ENCODE measurements at places on chromosomes 6 and 20.

- no peak for DNase-seq
Observed at GRCh38 chr6:73139681-73140383, 85.5 kb downstream of the KHDC1L start.

GRCh38 chr6:12477616-12478015, 187.5 kb downstream of the EDN1 start:
- DNase-seq: no peak

DNA sequence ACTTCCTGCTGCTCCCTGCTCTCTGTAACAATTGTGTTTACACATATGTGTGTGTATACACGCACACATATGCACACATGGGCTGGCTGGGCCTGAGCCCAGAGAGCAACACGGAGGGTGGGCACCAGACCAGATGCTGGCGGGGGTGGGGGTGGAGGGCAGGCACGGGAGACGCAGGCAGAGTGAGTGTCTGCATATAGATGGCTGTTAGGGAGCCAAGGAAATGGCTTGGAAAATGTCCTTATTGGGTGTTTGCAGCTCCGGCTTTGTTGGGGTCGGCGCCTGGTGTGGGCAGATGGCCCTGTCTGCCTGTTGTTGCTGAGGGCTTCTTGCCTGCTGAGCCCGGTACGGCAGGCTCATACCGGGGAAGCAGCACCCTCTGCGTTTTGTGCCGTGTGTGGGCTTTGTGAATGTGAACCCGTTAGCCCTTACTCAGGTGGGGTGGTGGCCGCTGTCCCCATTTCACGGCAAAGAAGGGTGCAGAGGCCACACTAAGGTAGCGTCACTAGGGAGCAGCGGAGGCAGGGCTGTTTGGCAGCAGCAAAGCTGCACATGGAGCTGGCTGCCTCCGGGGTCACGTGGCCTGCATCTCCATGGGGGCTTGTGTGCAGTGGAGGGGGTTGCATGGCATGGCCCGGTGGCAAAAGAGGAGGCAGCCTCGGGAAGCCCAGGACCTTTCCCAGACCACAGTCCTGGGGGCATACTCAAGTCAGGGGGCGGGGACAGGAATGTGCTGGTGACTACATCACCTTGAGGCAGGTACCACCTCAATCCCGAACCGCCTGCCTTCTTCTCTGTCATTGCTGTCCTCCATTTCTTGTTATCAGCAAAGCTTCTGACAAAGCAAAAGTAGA, 47.4 kb upstream of the SRF start:
- DNase-seq: no peak

DNA sequence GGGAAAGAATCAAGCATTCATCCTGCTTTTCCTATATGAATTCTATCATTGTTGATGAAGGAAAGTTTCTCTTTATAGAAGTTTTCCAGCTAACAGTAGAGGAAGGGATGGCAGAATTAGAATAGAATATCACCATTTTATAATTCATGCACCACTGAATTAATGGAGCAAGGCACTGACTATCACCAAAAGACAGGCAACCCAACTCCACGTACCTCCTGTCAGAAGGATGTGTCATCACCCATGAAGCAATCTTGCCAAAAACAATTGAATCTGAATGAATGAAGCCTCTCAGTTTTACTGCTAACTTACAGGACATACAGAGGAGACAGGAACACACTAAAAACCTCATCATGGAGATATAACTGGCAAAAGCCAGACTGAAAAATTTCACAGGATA, 122.4 kb downstream of the NFATC2 start:
- no peak for DNase-seq

GRCh38 chr6:129730477-129731165, 20.6 kb upstream of the ARHGAP18 start:
- DNase-seq: no peak

DNA sequence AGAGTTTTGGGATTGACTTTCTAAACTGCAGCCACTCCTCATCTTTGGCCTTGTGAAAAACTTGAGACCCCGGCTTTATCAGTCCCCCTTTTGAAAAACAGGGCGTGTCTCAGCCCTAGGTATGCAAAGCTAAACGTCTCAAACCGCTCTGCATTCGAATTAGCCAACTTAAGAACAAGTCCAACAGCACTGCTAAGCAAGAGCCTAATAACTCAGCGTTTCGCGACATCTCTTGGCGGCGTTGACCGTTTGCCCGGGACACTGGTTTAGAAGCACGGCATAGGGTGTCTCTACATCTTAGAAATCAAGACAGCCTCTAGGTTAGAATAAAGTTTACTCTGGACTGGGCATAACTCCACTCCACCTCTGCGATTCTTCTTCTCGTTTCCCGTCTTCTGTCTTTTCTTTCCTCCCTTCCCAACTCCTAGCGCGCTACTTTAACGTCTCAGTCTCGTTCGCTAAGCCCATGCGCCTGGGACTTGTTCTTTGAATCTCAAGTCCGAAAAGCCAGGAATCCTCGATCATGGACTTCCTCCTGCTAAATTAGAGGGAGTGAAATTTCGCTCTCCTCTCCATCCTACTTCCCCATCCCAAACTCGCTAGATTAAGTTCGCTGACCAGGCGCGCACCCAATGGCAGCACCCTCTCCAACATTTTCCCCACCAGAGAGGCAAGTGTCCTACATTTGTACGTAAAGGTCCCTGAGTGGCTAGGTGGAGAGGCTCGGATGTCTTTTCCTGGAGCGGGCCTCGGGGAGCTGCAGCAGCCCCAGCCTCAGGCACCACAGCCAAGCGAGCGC, 10.5 kb upstream of the TFAP2A start:
- DNase-seq: no peak

DNA sequence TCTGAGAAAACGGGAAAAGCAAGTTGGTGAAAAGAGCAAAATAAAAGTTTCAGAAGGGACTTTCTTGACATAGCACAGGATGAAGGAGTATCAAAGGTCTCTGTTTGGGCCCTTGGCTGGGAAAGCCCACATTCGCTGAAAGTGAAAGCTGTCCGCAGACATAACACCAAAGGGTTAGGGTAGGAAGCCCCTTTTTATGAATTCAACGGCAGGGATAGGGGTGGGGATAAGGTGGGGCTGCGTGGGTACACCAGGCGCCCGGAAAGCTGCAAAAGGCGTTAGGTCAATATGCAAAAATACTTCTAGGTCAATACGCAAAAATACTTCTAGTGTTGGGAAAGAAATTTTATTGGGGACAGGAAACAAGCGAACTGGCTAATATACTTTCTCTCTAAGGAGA, 135.1 kb downstream of the OR2B2 start:
- no peak for DNase-seq

DNA sequence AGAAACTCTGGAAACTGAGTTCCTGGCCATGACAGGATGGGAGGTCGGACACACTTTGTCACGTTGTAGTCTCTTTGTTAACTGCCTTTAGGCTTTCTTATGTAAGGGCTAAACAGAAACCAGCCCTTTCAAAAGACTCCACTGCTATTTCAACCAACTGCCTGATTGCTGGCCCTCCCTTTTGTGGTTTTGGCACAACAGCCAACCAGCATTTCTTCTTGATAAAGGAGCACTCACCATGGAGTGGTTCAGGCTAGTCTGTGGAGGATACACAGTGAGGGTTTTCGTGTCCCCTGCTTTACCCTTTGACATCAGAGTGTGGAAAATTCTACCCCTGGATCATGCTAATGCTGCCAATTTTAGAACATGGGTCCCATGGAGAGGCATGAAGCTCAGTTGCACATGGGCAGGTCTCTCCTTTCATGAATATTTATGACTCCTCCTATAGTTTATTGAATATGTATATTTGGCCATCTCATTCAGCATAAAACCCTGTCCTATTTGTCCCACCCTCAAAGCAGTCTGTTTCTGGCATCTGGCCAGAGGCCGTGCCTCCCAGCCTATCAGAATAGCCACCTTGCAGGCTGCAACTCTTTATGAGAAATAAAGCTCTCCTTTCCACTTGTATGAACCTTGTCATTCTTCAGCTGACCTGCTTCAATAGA, 148.3 kb downstream of the HS3ST5 start:
- no peak for DNase-seq

- no peak for DNase-seq
Observed at GRCh38 chr6:134240665-134241431, 77.1 kb downstream of the SGK1 start.

DNA sequence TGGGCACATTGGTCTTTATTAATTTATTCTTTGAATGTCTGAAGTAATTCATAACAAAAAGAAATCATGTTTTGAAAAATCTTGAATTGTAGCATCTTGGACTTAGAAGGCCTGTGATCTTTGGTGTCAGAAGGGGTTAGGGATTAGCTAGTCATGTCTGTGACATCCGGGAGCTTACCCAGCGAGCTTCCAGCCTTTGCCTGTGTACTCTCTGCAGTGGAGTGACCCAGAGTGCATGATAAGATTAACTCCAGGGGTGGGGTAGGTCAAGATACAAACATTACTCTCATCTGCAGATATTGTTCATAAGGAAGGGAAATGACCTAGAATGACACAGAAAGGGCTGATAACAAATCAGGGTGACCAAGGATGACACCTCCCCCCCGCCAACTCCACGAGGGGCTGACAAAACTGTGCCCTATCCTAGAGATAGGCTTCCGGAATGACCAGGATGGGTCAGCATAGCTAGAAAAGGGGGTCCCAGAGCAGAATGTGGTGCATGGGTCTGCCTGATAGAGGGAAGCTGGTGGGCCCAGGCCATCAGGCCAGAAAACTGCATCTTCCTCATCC, 56.6 kb upstream of the BLCAP start:
- DNase-seq: no peak

DNA sequence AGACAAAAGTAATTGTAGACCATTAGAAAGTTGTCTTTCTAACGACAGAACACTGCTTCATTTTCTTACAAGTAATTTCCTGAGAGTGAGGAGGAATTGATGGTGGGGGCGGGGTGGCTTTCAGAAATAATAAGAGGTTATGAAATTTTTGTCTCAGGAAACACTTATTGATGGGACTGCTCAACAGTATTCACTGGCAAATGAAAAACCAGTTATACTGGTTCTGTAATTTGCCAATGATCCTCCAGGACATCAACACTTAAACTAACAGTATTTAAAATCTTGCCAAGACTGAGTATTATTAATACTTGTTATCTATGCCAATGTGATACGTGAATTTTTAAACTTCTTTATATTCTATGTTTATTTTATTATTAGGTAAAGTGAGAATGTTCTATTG, 41.8 kb upstream of the FUT9 start:
- DNase-seq: no peak

DNA sequence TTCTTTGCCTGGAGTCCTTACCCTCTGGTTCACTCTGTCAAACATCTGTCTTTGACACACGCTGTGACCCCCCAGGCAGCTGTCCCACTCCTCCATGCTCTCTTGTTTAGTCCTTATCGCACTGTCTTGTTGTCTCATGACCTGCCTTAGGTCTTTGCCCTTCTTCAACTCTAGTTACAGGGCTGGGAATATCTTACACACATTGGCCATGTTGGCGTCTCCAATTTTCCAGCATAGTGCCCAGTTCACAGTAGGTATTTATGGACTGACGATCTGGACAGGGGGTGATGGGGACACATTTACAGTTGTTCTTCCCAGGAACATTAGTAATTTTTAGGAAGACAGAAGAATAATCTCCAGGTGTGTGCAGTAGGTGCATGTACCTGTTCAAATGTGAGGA, 129.7 kb upstream of the SLC22A16 start:
- no peak for DNase-seq

GRCh38 chr6:170128346-170128745, 162.5 kb downstream of the DLL1 start:
- DNase-seq: no peak

DNA sequence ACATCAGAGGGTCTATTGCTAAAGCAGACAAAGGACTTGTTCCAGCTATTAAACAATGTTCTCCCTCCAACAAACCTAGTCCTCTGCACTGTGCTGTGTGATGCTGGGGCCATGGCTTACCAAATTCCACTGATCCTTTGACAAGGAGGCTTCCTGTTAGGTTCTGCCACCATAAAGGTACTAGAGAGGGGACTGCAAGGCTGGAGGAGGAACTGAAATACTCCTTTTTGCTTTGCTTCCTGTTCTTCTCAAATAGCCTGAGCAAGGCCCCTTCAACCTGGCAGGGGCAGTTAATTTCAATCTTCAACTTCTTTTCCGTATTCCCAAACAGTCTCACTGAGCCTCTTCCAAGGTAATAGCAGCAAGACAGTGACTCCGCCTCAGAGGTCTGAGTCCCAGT, 286.4 kb upstream of the IRAK1BP1 start:
- no peak for DNase-seq

DNA sequence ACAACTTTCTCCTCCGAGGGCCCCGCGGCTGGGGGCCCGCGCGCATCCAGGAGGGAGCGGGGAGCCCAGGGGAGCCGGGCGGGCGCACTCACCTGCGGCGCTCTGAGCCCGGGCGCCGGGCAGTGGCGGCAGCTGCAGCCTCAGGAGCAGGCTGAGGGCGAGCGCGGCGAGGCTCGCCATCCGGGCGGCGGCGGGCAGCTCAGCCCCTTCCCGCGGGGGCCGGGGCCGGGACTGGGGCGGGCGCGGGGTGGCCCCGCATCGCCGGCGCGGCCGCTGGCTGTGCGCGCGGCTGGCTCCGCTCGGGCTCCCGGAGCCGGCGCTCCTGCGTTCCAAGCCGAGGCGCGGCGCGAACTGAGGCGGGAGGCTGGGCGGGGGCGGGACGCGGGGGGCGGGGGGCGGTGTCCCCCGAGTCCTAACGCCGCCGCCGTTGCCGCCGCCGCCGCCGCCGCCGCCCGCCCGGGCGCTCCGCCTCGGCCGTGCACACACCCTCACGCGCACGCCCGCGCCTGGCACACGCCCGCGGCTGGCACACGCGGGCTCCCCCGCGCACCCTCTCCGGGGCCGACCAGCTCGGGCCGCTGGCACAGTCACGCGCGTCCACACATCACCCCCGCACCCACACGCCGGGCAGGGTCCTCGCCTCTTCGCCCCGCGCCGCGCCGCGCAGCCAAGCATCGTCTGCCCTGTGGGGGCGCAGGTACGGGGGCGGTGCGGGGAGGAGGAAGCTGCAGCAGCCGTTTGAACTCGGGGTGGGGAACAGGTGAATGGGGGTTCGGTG, at the start of gene PTPRT:
Gene PTPRT, minus strand, starts transcription at position 353 of the 778 bp plus-strand sequence. Its CDS starts 173 bp downstream, at position 180.
- DNase-seq: peak; percentile 36

GRCh38 chr6:83114164-83114563, 46.7 kb downstream of the DOP1A start:
- DNase-seq: no peak

- no peak for DNase-seq
Observed at GRCh38 chr20:41512624-41513023, 105.6 kb downstream of the CHD6 start.

DNA sequence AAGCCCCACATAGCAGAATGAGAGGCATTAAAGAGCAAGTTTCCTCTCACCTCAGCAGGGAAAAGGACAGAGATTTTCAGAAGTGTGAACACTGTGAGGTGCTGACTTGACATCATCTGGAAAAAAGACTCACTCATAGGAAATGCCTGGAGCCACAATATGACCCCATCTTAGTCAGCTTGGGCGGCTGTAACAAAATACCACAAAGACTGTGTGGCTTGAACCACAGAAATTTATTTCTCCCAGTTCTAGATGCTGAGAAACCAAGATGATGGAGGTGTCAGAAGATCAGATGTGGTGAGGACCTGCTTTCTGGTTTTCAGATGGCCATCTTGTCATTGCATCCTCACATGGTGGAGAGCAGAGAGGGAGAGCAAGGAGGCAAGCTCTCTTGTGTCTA, 253.1 kb downstream of the ADGB start:
- DNase-seq: no peak

GRCh38 chr20:50124496-50124895, 11.5 kb upstream of the UBE2V1 start:
- DNase-seq: no peak
